IPS DF 6.9 (cell line): ENCODE measurements at places on chromosomes 2 and 18.

DNA sequence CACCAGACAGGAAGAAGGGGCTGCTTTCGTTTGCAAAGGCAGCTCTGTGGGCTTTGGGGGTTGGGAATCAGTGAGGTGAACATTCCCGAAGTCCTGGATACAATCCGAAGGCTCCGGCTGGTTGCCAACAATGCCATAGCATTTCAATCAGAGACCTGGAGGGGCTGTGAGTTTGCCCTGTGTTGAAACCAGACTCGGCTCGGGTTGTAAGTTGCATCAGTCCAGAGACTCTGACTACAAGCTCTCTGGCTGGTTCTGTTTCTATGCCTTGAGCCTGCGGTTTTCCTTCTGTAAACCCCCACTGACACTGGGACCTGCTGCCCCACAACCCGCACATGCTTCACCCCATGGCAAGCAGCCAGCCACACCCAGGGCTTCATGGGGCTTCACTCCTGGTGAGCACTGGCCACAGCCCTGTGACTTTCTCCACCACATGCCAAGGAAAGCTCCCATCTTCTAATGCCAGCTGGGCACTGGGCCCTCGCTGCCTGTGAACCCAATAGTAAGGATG is 85.7 kb upstream of the ODC1 start:
- no peak for DNase-seq

DNA sequence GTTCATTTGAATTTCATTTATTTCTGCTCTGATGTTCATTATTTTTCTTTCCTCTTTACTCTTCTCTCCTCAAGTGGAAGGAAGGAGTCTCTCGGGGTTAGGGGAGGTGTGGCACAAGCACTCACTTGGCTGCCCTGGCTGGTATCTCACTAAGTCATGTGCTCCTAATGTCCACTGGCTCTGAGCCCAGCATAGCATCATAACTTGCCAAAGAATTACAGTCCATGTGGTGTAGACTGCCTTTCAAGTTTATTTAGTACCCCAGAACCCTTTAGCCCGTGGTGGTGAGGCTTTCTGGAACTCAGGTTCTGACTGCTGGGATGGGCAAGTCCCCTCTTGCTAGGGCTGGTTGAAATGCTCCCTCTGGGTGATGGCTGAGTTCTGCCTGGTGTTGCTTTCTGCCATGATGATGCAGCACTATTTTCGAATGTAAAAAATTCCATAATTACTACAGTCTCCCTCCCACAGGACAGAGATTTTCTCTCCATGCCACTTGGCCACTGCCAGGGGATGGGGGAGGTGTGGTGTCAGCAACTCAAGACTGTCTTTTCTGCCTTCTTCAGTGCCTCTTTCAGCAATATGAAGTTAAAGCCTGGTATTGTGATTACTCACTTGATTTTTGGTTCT is 22.2 kb downstream of the SPAG16 start:
- no peak for DNase-seq

DNA sequence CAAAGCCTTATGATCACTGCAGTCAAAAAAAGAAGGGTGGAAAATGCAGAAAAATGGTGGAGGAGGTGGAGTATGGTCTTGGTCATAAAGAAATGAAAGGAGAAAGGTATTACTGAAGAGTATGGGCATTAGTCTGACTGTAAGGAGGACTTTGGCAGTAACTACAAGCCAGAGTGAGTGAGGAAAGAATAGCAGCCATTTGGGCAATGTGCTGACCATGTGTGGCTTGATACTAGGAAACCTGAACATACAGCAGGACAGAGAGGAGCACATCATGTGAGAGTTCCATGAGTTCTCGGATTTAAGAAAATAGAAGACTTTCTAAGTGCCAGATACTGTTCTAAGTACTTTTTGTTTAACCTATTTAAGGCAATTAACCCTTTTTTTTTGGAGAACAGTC is 8.5 kb downstream of the DTNA start:
- no peak for DNase-seq

GRCh38 chr2:85936421-85937068 is 47.8 kb upstream of the ST3GAL5 start:
- DNase-seq, result no peak

GRCh38 chr2:8615576-8616281 is 66.1 kb upstream of the ID2 start:
- no peak for DNase-seq

DNA sequence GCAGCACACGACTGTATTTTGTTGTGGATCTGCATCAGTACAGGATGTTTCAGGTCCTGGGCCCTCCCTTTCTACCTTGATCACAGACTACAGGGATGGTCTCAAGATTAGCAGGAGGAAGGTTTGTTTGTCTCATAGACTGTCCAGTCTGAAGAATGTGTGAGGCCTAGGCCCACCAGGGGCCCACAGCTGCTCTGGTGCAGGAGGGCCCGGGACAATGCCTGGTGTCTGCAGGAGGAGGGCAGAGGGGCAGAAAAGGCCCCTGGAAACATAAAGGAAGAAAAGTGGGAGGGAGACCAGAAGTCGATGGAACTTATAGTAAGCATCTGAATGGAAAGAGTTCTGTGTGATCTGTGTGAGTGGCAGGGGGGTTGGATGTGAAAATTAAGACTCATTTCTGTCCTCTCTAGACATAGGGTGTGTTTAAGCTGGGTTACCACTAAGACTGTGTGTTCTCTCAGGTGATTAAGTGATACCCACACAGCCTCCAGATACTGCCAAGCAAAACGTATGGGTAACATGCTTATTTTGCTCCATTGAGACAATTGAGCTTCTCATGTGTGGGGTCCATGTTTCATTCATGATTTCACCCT is 33.4 kb upstream of the LPIN2 start:
- DNase-seq, result no peak

- no peak for DNase-seq
Observed at GRCh38 chr2:5834501-5834900, 142.3 kb downstream of the SOX11 start.

- DNase-seq, result no peak
Observed at GRCh38 chr18:8787794-8788193, 82.4 kb downstream of the MTCL1 start.

DNA sequence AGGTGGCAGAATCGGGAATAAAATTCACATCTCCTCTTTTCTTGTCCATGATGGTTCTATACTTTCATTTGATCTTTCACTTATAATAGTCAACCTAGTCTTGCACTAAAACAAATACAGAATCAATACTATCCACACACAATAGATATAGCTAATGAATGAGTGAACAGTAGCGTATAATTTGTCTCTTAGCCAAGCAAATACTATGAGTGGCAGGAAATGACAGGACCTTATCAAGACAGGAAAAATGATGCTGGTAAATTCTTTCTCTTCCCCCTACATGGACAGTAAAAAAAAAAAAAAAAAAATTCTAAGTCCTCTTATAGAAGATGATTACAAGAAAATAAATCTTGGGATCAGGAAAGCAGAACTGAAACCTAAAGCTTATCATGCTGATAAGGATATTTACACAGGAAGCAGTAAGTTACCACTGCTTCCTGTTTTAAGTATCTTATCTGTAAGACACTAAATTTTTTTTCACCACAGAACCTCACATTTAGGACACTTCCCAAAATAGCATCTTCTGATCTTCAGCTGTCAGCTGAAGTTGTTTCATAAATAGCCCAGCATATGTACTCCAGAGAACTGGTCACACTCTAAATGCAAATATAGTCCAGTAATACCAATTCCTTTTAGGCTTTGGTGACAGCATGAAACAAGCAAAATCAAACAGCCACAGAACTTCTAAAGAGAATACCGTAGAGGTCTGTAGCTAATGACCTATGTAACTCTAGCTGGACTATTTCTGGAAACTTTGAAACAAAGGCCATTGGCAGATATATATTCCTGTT is 27.0 kb downstream of the IRS1 start:
- no peak for DNase-seq
